CD4-positive, alpha-beta T cell treated with Interleukin-4 for 4 hours (primary cell): ENCODE measurements at places on chromosomes 3 and 15.

GRCh38 chr3:148289159-148289558, 408.5 kb upstream of the AGTR1 start:
- DNase-seq = no peak

- no peak for DNase-seq
Observed at GRCh38 chr3:12644331-12644937, 19.5 kb downstream of the RAF1 start.

DNA sequence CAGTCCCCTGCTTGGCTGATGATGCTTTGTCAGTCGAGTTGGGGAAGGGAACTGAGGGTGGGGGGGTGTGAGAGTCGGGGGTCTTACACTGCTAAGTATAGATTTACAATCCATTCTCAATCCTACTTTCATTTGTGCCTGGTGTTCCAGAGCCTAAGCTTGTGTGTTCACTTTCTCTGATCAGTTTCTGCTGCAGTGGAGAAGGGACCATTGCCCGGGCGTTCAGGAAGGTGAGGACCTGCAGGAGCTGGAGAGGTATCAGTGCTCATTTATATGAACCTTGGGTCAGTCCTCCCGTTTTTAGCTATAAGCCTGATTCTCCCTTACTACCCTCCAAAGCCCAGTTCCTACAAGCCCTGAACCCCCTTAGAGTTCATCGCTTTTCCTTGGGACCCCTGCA, 41.0 kb upstream of the TRAK1 start:
- DNase-seq = no peak

DNA sequence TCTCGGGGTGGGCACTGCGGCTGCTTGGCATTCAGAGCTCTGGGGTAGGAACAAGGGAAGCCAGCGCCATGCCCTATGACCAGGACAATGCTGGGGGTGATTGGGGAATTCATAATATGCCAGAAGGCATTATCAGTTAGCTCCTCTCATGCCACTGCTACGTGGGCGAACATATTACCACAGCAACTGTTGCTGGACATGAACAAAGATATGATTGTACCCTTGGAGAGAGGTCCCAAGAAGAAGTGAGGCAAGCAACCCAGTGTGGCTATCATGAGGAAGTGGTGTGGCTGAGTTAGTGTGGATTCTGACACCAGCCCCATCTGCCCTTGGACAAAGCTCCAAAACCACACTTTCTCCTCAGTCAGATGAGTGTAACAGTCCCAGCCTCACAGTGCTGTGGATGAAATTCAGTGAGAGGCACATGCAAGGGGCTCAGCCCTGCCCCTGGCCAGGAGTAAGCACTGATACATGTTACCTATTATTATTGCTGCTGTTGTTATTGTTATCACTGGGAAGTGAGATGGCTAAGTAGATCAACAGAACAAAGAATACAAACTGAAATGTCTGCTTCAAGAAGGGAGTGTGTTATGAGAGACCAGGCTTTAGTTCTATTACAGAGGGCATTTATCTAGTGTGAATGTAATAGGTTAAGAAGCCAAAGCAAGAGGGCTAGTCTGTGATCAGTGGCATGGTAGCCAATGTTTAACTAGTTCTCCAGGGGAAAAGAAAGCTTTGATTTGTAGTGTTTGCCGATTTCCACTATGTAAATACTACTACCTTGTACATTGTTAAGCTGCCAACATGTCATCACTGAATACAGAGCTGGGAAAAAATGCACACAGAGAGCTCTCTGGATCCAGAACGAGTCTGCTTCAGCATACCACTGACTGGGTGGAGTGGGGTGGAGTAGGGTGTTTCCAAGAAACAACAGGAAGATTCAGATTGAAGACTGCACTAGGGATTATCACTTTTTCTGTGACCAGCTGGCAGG, 222.3 kb upstream of the EIF1B start:
- no peak for DNase-seq

- DNase-seq = no peak
Observed at GRCh38 chr3:128064962-128065361, 12.7 kb downstream of the SEC61A1 start.

- no peak for DNase-seq
Observed at GRCh38 chr3:48929358-48930035, 10.9 kb downstream of the ARIH2 start.

DNA sequence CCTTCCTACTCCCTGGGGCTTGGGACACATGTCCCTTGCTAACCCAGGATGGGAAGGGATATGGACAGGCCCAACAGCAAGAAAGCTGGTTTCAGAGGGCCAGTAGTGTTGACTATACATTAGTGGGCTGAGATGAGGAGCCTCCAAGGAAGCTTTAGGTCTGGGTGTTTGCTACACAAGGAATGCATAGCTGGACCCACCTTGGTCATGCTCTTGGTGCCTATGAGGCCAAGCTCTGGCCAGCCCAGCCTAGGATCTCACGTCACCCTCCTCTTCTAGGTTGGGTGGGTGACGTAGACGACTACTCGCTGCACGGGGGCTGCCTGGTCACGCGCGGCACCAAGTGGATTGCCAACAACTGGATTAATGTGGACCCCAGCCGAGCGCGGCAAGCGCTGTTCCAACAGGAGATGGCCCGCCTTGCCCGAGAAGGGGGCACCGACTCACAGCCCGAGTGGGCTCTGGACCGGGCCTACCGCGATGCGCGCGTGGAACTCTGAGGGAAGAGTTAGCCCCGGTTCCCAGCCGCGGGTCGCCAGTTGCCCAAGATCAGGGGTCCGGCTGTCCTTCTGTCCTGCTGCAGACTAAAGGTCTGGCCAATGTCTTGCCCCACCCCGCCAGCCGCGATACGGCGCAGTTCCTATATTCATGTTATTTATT, 653 bp upstream of the WDR6 start:
- DNase-seq = no peak

GRCh38 chr3:37903320-37903719, 41.6 kb downstream of the CTDSPL start:
- DNase-seq = no peak

- DNase-seq = peak; percentile 81
Observed at GRCh38 chr3:27533718-27534573, 49.8 kb upstream of the SLC4A7 start.
